ENCODE measurements at places on chromosomes 5 and 9.

GRCh38 chr9:1837453-1838084 is 177.6 kb upstream of the SMARCA2 start:
- DNase-seq, result no peak

DNA sequence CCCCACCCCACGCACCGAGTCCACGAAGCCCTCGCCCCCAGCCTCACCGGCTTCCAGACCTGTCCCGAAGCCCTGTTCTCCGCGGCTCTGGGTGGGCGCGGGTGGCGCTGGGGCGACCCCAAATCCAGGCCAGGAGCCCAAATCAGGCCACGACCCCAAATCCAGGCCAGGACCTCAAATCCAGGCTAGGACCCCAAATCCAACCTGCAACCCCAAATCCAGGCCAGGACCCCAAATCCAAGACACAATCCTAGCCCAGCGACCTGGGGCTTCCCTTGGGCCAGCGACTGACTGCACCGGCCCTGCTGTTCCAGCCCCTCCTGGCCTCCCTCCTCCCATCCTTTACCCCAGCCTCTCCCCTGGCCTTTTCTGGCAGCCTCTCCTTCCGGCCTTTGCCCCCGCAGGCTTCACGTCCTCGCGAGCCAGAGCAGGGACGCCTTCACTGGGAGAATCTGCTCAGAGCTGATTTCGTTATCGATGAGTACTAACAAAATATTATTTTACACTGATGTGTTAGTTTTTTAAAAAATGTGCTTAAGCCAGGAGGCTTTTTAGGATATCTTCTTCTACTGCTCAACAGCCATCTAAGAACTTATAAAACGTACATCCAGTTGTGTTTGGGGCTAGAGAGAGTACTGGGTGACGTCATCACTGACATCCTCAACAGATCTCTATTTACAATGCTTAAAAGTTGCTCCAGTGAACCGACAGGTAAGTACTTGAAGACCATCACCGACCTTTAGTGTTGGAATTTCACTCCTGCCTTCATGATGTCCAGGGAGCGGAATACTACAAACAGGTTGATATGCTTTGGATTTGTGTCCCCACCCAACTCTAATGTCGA is 34.7 kb downstream of the TRIP13 start:
- DNase-seq, result no peak

- no peak for DNase-seq
Observed at GRCh38 chr5:151906246-151906645, 18.4 kb downstream of the GLRA1 start.

- no peak for DNase-seq
Observed at GRCh38 chr5:153659039-153659736, 168.7 kb downstream of the GRIA1 start.

- no peak for DNase-seq
Observed at GRCh38 chr9:33506626-33507370, 17.3 kb upstream of the ANKRD18B start.

DNA sequence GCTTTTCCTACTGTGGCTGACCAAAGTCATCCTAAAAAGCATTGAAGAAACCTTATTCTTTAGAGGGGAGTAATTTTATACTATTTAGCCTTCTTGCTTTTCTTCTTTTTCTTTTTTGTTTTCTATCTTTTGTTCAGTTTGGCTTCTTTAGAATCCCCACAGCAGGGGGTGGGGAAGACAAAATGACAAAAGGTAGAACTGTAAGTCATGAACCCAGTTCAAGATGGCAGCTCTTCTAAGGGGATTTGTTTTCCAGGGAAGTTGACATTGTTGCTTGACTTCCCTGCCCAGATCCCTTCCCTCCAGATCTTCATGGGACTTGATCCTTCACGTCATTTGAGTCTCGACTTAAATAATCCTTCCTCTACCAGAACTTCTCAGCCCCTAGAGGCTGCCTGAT is 692.4 kb upstream of the DMAC1 start:
- DNase-seq, result no peak

GRCh38 chr9:113454914-113455761 is 8.4 kb upstream of the RGS3 start:
- no peak for DNase-seq

GRCh38 chr5:170228762-170229435 is 3.9 kb upstream of the C5orf58 start:
- DNase-seq, result no peak

- no peak for DNase-seq
Observed at GRCh38 chr9:120435091-120435490, 144.9 kb downstream of the CDK5RAP2 start.

- no peak for DNase-seq
Observed at GRCh38 chr5:123093111-123093600, 4.1 kb downstream of the PRDM6 start.

DNA sequence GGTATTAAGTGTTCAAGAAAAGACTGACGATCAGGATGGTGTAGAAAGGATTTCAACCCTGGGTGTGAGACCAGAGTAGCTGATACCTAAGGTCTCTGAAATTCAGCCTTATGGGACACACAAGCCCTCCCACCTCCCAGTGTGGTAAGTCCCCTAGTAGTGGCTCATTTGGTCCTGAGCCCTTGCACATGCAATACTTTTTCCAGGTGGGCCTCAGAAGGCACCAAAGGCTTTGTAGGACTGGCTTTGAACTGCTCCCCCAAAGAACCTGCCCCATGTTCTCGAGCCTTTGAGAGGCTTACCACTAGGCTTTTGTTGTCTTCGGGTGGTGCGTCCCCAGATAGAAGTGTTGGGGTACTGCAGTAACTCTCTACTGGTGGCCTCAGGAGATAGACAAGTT is 803 bp downstream of the GARIN3 start:
- no peak for DNase-seq

- DNase-seq, result no peak
Observed at GRCh38 chr9:78666818-78667414, 370.0 kb downstream of the PSAT1 start.

- DNase-seq, result no peak
Observed at GRCh38 chr5:27130587-27130986, 92.2 kb upstream of the CDH9 start.

GRCh38 chr9:108703429-108703828 is 152.4 kb downstream of the ACTL7B start:
- DNase-seq, result no peak

DNA sequence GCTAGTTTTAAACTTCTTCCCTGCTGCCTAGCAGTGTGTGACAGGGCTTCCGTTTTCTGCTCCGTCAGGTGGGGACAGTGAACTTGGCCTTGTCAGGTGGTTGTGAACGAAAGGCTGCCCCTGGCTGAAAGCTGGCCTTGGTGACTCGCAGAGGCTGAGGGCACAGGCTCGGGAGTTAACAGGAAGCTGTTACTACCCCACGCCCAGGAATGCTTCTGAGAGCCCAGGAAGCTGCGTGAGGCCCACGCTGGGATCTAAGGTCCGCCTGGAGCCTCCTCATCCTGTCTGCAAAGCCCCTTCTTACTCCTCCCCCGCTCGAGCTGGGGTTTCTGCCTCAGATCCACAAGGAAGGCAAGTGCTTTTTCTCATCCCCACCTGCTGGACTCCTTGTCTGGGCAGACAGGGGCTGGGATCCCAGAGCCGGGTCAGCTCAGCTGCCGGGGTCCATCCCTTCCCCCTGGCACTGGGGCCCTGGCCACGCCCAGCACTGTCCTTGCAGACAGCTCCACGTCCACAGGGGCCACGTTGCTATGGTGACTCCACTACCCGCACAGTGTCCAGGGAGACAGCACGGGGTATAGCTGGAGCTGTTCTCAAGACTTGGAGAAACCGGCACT is 124.7 kb upstream of the TBC1D2 start:
- no peak for DNase-seq

- no peak for DNase-seq
Observed at GRCh38 chr5:177968661-177969211, 27.3 kb downstream of the PROP1 start.

DNA sequence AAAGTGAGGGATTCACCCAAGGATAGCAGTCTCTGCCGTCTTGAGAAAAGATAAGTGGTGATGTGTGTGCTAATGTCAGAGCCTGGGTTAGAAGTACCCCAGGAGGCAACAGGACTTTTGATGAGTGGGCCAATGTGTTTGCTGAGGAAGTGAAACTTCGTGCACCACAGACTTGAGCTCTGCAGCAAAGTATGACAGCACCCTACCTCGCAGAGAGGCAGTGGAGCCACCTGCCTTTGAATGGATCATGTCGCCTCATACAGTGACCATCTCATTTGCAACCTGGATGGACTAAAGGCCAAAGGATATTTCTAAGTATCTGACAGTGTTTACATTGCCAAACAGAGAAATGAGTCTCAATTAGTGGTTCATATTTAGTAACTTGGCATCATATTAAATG is 593.9 kb upstream of the GRAMD2B start:
- DNase-seq, result no peak

DNA sequence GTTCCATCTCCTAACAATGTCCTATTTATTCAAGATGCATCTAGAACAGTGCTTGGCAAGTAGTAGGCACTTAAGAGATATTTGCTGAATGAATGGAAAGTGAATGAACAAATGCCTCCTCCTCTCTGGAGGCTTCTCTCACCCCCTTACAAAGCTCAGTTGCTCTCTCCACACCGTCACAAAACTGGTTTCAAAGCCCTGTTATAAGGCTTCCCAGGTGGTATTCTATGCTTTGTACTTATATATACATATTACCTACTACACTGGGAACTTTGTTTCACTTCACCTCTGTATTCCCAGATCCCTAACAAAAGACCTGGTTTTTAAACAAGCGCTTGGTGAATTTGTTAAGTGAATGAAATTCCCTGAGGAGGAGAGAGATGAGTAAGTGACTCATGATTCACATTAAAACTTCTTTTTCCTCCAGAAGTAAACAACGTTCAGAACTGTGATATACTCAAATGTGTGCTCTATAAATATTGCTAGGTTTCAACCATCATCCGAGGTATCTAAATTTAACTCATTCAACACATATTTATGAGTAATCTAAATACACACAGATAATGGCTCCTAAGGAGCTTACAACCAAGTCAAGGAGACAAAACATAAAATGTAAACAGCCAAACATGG is 36.0 kb downstream of the DENND1A start:
- DNase-seq, result no peak

GRCh38 chr5:103111468-103111867 is 8.5 kb downstream of the GIN1 start:
- no peak for DNase-seq

DNA sequence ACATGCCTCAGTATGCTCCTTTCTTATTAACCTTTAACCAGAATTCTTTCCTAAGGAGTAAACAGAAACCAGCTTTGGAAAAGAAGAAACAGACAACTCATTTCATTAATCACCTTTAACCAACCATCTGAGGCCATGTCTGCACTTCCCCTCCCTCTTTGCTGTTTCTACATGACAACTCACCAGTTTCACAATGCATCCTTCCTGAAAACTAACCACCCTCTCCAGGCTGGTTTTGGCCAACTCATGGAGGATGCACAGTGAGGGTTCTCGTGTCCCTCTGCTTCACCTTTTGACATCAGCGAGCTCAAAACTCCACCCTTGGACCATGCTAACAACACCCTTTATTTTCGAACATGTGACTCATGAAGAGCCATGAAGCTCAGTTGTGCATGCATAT is 244.1 kb downstream of the ELAVL2 start:
- no peak for DNase-seq

- no peak for DNase-seq
Observed at GRCh38 chr9:117160254-117160653, 254.6 kb downstream of the ASTN2 start.

- DNase-seq, result no peak
Observed at GRCh38 chr5:76813982-76814562, 4.8 kb upstream of the F2RL1 start.

DNA sequence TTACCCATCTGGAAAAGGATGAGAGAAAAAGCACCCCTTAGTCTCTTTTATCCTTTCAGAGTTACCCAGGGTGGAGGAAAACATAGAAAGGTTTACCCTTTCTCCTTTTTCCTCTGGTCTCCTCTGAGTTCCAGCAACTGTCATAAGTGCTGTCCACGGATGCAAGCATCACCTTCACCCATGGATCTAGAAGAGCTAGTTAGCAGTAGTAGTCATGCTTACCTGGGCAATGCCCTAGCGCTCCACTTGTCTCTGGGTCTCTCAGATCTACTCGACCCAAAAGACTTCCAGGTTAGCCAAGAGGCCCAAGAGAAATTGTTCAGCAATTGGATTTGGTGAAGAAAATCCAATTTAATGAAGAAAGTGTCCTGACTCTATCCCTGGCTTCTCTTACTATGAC is 656.2 kb upstream of the PTPRD start:
- no peak for DNase-seq

DNA sequence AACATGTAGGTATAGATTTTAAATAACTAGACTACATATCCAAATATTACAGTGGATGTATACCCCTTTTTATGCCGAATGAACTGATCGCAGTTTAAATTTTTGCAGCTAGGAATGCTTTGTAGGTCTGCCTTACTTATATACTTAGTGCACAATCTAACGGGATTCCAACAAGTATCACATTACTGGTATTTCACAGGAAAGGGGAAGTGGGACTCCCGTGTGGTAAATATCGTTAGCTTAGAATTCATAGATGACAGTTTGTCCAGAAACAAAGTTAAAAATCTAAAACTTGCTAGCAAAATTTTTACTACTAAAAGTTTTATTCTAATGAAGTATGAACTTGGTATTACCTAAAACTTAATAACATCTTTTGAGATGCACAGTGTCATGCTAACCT is 193.5 kb upstream of the TLX3 start:
- no peak for DNase-seq

DNA sequence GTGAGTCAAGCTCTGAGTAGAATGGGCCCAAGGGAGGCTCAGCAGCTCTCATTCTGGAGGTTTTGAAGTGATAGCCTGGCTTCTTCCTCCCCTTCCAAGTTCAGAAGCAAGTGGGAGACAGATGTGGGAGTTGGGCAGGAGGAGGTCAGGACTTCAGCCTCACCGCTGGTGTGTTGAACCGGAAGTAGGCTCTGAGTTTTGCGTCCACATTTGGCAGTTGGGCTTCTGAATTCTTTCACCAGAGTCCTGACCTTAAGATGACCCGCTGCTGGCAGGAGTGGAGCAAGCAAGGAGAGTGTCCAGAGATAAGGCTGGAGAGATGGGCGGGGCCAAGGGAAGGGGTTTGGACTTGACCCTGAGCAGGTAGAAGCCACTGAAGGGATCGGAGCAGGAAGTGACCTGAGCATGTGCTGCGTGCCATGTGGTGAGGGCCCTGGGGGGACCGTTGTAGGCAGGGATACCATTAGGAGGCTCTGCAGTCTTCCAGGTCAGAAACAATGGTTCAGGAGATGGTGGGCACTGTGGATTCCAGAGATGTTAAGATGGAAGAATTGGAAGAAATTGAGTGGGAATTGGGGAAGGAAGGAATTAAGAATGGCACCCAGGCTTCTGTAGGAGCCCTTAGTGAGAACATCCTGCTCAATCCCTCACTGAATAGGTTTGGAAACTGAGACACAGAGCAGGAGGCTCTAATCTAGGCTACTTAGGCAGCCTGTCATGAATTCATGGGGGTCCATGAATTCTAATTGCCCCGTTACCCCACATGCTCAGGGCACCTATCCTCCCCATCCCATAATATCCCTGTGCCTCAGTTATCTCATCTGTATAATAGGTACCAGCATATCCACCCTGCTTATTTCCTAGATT is 25.9 kb downstream of the GALNT12 start:
- DNase-seq, result no peak

GRCh38 chr9:31034311-31034710 is 1350.1 kb upstream of the ACO1 start:
- DNase-seq, result no peak

Measured in activated CD8-positive, alpha-beta memory T cell treated with anti-CD3 and anti-CD28 coated beads for 1 hour (primary cell).